ENCODE measurements at places on chromosomes 13 and 19.
A peak's percentile ranks its signal among the peaks of the same experiment; 100 is the strongest.

DNA sequence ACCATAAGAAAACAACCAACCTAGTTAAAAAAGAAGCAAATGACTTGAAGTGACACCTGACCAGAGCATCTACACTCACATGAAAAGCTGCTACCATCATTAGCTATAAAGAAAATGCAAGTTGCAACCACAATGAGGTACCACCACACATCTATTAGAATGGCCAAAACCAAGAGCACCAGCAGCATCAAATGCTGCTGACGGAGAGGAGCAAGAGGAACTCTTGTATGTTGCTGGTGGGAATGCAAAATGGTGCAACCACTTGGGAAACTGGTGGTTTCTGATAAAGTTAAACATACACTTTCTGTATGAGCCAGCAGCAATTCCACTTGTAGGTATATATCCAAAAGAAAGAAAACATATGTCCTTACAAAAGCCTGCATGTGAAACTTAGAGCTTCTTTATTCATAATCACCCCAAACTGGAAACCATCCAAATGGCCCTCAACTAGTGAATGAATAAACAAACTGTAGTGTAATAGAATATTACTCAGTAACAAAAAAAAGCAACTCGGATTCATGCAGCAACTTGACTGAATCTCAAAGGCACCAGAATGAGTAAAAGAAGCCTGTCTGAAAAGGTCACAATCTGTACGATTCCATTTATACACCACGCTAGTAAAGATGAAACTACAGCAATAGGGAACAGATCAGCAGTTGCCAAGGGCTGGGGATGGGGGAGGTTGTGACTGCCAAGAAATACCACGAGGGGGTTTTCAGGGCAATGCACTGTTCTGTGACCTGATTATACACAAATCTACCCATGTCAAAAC, 60.9 kb upstream of the RANBP3 start:
- no peak for DNase-seq

DNA sequence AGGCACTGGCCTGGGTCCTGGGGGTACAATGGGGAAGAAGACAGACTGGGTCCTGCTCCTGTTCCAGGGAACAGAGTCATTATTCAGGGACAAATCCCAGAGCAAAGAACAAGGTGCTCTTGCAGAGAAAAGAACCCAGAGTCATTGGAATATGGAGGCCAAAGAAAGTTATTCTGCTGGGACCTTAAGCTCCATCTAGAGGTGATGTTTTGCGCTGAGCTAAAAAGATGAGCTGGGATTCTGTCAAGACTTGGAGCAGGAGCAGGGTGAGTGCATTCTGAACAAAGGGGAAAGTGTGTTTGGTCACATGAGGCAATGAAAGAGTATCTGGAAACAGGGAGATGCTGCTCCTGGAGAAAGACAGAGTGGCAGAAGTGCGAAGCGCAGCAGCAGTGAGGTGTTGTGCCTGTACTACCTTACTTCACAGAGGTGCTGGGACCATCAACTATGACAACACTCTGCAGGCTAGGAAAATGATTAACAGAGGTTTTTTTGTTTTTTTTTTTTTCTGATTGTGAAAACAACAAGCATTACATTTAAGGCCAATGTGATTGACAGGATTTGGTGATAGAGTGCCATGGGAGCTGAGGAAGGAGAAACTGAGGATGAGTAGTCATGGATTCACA, 95.3 kb upstream of the TNFSF11 start:
- DNase-seq: no peak

GRCh38 chr13:33842986-33843385, 25.0 kb downstream of the RFC3 start:
- no peak for DNase-seq

- DNase-seq: no peak
Measured at GRCh38 chr19:1952635-1953034, 11.7 kb downstream of the CSNK1G2 start.

GRCh38 chr19:58543826-58544590, at the start of gene TRIM28:
Gene TRIM28, plus strand, starts transcription at chr19:58544064. Its CDS starts 694 bp downstream, at chr19:58544758.
- DNase-seq: no peak

DNA sequence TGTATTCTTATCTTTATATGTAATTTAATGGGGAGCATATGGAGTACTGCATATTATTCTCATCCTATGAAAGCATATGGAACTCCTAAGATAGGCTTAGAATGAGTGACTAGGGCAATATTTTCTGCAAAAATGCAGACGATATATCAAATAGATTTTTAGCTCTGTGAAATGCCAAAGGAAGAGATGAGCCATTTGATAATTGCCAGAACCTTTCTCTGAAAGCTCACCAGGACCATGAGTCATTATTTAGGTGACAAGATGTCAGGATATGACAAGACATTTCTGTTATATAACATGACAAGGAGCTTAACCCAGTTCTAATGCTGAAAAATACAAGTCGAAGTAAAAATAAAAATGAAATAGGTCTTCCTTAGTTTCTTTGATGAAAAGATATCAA, 145.0 kb downstream of the SLITRK6 start:
- no peak for DNase-seq

DNA sequence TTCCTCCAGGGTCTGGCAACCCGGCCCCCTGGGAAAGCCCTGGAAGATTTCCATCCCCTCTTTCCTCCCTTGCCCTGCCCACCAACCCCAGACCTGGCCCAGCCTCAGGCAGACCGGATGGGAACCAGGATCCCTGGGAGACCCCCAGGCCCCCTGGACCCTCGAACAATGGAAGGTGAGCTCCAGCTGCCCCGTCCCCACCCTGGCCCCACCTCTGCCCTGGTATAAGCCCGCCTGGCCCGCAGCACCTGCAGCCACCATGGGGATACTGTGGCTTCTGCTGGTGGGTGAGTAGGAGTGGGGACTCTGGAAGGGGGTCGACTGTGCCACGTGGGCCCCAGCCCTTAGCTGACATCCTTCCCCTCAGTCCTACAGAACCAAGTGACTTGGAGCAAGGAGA, 32.4 kb downstream of the HPN start:
- DNase-seq: no peak

DNA sequence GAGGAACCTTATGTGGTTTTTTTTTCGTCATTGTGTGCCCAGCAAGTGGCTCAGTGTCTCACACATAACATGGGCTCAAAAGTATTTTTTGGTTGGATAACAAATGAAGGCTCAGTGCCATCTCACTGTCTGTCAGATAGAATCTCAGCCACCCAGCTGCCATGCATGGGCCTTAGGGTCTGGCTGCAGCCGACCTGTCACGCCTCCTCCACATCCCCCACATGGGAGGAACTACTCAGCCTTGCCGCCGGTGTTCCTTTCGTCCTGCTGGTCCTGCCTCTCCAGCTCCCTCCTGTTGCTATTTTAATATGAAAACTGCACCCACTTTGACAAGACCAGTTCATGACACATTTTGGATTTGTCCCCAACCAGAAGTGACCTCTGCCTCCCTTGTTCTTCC, 121.2 kb downstream of the SHISA2 start:
- no peak for DNase-seq

GRCh38 chr13:36068566-36068965, 62.6 kb downstream of the DCLK1 start:
- DNase-seq: no peak

DNA sequence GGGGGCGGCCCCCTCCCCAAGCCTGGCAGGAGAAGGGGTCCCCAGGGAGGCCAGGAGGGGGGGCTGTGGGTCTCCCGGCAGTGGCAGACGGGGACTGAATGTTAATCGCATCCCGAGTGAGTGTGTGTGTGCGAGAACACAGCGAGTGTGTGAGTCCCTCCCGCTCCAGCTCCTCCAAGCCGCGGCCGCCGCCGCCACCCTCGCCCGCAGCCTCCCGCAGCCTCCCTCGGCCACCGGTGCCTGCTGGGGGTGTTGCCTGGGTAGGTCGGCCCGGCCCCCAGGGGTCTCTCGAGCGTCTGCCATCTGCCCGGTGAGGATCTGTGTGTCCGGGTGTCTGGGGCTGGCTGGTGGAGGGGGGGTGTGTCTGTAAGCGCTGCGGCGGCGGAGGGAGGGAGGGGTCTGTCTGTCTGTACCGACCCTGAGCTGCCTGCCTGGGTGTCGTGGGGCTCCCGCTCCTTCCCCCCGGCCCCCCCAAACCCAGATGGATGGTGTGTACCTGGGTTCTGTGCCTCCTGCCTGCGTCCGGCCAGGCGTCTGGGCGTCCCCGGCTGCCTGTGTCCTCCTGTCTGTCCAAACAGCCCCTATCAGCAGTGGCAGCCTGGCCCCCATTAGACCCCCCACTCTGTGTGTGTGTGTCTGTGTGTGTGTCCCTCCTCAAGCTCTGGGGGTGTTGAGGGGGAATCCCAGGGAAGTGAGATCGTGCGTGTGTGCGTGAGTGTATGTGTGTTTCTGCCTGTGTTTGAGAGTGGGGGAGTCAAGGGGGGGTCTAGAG, at the start of gene GRIN2D:
TSS of gene GRIN2D (plus strand) at position 110 of the 772 bp plus-strand sequence. CDS start 4,725 bp downstream, outside the sequence.
- DNase-seq: no peak

- DNase-seq: no peak
Measured at GRCh38 chr19:44955505-44956439, 592 bp downstream of the CLPTM1 start.

DNA sequence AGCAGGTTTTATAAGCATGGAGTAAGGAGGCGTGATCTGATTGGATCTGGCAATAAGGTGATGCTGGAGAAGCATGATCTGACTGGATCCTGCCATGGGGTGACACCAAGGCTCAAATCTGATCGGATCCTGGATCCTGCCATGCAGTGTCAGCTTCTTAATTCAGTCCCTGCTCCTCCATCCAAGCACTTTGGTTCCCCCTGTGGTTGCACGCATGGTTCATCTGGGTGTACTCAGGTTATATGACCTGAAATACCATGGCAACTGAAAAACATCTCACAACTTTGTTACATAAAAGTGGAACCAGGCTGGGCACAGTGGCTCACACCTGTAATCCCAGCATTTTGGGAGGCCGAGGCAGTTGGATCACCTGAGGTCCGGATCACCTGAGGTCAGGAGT, 17.6 kb upstream of the KLK4 start:
- no peak for DNase-seq

GRCh38 chr13:72453161-72453560, 274.3 kb downstream of the MZT1 start:
- no peak for DNase-seq

DNA sequence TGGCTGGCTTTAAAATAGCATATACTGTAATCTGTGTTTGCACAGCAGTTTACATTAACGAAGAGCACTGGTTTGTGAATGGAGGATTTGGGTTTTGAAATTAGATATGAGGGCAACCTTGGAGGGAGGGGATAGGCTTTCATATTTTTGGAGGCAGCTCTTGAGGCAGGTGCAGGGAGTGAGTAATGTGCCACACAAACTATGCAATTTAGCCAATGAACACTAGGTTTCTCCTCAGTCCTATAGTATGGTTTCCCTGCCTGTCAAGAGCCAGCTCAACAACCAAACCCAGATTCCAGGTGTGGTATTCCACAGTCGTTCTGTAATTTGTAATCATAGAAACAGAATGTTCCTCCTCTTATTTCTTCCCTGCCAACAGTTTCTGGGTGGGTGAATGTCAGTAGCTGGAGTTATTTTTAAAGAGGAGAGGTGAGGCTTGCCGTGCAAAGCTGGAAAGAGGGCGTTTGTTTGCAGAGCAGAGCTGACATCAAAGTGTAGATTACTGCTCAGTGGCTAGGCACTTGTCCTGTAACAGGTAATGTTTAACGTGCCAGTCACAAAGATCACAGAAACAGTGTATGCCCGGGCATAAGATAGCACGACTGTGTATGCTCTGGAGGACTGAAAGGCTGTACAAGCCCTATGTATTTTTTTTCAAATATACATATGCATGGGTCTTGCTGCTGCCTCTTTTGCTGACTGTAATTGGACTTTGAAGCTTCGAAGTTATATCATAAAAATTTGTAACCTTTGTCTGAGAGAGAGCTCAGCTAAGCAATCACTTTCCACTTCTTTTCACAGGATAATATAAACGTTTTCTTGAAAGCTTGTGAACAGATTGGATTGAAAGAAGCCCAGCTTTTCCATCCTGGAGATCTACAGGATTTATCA, 124.2 kb downstream of the LMO7 start:
- DNase-seq: peak; percentile 36

- no peak for DNase-seq
Measured at GRCh38 chr19:47379381-47379938, 30.3 kb downstream of the DHX34 start.

- no peak for DNase-seq
Measured at GRCh38 chr19:9622531-9622930, 1.5 kb upstream of the ZNF561 start.

GRCh38 chr13:113597391-113598080, 13.0 kb downstream of the TFDP1 start:
- DNase-seq: no peak

DNA sequence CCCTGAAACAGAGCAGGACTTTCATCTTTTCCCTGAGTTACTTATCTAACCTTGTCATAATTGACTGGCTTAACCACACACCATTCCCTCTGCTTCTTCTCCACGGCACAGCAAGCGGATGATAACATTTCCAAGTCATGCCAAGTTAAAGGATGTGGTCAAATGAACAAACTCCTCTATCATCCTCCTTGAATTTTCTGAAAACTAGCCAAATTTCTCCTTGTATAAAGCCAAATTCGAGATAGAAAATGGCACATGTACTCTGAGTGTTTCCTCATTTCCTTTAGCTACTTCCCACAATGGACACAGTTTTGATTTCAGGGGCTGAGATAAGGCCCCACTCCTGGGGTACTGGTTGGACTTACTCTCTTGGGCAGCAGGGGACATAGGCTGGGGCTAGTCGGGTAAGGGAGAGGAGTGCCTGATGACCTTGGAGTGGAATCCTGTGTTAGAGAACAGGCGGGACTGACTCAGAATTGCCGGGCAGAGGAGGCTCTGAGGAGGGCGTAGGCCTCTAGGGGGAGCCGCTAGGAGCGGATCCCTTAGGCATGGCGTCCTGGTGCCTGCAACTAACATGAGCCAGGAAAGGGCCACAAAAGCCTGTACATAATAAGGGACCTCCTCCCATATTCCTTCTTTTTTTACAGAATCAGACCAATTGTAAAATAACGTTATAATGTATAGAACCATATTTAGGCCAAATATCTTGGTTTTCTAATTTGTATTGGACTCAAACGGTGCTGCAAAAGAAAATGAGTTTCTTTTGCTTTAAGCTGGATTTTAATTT, 20.3 kb upstream of the TMTC4 start:
- no peak for DNase-seq

DNA sequence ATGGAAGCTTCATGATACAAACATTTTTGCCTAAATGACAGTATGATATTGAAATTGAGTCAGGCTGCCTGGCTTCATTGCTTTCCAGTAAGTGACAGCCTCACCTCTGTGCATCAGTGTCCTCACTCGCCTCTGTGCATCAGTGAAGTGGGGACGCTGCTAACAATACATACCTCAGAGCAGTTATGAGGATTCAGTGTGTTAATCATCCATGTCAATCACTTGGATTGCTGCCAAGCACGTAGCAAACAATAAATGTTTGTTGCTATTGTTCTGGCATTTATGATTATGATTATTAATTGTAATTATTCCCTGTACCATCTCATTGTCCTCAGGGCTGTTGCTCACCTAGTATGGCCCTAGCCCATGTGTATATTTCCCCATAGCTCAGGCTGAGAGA, 8.8 kb downstream of the PPP2R1A start:
- no peak for DNase-seq

DNA sequence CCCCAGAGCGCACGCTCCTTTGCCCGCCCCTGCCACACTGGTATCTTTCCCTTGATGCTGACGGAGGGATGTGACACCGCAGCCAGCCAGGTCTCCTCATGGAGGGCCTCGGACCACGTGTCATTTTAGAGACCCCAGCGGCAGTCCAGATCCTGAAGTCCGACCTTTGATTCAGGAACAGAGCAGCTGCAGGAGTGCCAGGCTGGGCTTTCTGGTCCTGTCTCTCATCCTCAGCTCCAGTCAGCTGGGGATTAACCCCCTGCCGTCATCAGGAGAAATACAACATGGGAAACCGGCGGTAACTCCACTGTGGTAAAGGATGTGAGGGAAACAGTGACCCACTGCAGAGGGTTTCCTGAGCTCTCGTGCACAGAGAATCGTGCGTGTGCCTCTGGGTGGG, 140.6 kb downstream of the SIPA1L3 start:
- no peak for DNase-seq

Data from NCI-H2081 treated with DMSO at 0.1 percent for 48 hours (cell line).